ENCODE measurements at places on chromosomes 1 and 21.
A peak's percentile ranks its signal among the peaks of the same experiment; 100 is the strongest.

DNA sequence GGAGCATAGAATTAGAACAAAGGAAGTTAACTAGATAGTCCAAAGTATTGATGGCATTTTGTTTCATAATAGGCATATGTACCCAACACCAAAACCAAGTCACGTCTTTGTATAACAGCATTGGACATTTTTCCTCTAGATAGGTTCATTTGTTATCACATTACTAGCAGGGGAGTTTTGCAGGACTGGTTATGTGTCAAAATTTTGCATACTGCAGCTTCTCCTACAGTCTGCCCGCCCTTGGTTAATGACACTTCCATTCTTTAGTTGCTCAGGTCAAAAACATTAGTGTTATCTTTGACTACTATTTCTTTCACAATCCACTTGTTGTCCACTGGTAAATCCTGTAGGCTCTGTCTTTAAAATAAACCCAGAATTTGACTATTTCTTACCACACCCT, 8.9 kb downstream of the CAPZA1 start:
- no peak for DNase-seq

- peak; percentile 20 for DNase-seq
Observed at GRCh38 chr1:83641796-83642443, 357.0 kb downstream of the TTLL7 start.

DNA sequence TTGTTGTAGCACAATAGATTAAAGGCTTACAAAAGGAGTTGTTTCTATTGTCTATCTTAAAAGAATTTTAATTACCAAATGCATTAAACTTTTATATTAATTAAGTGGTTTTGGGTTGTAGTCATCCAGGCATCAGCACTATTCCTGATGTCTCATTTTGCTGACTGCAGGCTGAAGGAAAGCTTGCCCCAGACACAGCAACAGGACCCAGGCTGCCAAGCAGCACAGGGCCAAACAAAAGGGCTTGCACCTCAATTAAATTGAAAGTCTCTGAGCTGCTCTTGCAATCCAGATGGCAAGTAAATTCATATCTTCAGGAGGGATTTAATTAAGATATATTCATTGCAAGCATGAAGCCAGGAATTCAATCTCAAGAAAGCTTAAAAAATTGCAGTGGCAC, 80.7 kb upstream of the CHODL start:
- no peak for DNase-seq

DNA sequence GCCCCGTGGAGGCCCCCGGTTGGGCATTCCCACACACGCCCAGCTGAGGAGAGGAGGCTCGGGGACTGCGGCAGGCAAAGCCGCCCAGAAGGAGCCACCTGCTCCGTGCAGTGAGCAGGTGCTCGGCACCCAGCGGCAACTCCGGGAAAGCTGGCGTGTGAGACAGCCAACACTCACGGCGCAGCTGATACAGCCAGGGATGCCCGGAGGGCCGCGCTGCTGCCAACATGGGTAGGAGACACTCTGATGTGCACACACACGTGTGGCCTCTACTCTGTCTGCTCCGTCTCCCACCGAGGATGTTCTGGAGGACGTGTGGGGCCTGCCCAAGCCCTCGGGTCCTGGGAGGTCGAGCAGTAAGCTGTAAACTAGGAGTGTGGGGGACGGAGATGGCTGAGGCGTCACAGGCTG, 12.9 kb downstream of the MORN1 start:
- no peak for DNase-seq

DNA sequence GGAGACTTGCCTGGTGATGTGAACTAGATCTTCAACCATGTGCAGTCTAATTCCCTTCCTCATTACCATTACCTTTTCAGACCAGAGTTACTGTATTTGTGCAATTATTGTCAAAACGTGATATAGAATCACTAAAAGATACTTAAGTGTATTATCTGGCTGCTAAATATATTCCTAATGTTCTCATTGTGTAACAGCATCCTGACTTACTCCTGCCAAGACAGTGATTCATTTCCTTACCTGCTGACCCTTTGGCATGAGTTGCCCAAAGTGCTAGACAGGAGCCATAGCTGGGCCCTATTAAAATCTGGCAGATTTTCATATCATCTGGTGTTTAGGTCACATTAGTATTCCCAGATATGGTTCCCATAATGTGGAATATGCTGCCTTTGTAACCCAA, 598.3 kb upstream of the CAMK1G start:
- DNase-seq: no peak

DNA sequence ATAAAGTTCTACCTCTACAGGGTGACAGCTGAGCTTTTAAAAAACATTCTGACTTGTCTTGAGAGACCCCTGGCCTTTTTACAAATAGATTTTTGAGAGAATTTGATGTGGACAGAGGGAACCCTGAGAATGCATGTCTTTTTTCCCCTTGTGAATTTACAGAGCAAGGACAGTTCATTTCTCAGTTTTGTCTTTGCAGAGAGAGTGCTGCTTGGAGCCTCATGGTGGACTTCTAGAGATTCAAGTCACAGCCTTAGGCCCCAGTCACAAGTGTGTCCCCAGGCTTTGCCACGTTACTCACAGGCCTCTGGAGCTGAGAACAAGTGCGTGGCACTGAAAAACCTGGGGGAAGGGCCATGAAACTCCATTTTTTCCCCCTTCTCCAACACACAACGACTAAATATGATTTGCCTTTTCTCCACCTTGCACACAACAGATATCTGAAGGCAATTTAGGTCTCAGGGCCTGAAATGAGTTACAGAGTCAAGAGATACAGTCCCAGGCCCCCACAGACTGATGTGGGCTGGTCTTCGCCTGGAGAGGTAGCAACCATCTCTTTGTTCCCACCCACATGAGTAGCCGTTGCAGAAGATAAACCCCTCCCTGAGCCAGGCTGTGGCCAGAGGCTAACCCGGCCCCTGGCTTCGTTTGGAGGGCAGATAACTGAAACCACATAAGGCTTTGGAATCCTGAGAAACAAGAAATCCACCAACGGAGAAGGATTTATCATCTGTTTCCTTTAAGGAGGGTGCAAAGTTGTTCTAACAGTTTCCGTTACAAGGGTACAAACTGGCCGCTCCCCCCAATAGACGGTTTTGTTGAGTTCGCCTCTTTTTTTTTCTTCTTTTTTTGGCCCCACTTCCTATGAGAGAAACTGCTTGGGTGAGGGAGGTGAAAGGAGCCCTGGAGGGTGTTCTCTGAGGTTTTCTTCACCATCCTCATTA, 1.0 kb upstream of the PIGV start:
- DNase-seq: peak; percentile 58

GRCh38 chr1:59986516-59987310, 60.1 kb upstream of the CYP2J2 start:
- no peak for DNase-seq

- DNase-seq: no peak
Observed at GRCh38 chr21:42135386-42136052, 64.4 kb downstream of the UMODL1 start.

- DNase-seq: no peak
Observed at GRCh38 chr1:209428241-209428921, 155.1 kb upstream of the CAMK1G start.

- no peak for DNase-seq
Observed at GRCh38 chr1:212397171-212397570, 17.5 kb downstream of the PACC1 start.

GRCh38 chr1:167450843-167451242, 67.5 kb downstream of the CD247 start:
- DNase-seq: no peak

DNA sequence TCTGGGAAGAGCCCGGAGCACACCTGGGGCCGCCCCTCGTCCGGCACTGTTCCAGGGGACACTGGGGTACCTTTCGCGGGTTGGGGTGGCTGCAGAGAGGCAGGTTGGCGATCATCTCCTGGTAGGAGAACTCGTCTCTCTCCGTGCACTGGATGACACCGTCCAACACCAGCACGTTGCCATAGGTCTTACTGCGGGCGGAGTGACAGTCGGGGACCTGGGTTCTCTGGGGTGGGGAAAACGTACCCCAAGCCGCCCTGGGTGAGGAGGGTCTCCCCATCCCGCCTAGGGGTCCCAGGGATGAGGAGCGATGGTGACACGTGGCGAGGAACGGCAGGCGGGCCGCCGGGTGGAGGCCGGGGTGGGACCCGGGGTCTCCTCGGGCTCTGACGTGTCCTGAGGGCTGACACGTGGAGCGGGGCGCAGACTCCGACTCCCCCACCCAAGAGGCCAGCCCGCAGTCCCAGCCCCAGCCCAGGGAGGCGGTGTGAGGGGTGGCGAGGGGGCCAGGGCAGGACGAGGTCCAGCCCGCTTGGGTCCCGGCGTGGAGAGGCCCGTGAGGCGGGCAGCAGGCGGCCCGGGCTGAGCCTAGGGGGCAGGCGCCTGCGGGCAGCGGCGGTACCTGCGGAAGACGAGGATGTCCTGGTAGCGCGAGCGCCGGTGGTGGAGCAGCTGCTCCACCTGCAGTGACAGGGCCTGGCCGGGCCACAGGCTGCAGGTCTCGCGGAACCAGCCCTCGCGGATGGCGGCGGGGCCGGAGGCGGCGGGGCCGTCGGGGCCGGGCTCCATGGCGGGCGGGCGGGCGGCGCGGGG, 457 bp downstream of the SRM start:
- DNase-seq: no peak

GRCh38 chr1:27535386-27535785, 45.4 kb upstream of the WASF2 start:
- no peak for DNase-seq

DNA sequence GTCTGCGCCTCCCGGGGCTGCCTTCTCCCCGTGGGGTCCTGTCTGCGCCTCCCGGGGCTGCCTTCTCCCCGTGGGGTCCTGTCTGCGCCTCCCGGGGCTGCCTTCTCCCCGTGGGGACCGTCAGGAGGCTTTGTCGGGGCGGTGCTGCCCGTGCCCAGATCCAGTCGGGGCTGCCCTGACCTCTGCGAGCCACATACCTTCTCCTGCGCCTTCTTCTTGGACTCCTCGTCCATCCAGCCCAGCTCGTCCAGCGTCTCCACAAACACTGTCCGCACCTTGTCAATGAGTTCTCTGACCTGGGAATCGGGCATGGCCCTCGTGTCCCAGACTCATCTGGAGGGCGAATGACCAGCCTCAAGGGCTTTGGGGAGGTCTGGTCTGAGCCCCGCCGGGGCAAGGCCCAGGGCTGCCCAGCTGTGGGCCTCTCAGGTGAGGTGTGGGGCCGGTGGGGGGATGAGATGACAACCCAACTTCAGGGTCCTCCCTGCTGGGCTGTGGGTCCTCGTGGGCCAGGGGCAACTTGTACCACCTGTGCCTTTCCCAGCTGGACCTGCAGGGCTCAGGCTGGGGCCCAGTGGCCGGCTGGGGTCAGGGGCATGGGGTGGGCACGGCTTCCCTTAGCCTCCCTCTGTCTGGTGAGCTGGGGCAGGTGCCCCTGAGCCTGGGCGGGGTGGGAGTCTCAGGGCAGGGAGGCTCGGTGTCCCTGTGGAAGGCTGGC, 9.4 kb downstream of the PRXL2B start:
- DNase-seq: no peak

DNA sequence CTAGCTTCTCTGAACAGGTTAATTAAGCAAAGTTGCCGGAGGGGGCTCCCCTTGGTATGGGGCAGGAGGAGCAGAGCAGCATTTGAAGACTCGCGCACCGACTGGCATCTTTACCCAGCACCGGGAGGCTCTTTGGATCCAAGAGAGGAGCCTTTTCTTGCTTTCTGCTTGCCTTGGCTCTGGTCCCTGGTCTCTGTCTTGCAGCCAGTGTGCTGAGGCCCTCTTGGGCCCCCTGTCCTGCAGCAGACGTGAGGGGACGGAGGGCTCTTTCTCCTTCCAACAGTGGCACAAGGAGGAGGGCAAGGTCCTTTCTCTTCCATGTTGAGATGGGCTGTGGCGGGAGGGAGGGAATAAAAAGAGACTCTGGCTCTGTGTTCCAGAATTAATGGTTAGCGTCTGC, 45.6 kb downstream of the ZBTB18 start:
- DNase-seq: no peak

- peak; percentile 80 for DNase-seq
Observed at GRCh38 chr21:27329255-27329851, 362.5 kb upstream of the ADAMTS5 start.

GRCh38 chr1:9038881-9039760, 12.9 kb upstream of the SLC2A7 start:
- DNase-seq: no peak

- DNase-seq: no peak
Observed at GRCh38 chr1:228373681-228374571, 32.7 kb downstream of the TRIM11 start.

GRCh38 chr1:165862448-165862847, 35.0 kb downstream of the UCK2 start:
- no peak for DNase-seq

- DNase-seq: no peak
Observed at GRCh38 chr1:176987016-176987415, 177.5 kb downstream of the ASTN1 start.

GRCh38 chr1:63753591-63753990, 20.2 kb upstream of the ROR1 start:
- DNase-seq: no peak

DNA sequence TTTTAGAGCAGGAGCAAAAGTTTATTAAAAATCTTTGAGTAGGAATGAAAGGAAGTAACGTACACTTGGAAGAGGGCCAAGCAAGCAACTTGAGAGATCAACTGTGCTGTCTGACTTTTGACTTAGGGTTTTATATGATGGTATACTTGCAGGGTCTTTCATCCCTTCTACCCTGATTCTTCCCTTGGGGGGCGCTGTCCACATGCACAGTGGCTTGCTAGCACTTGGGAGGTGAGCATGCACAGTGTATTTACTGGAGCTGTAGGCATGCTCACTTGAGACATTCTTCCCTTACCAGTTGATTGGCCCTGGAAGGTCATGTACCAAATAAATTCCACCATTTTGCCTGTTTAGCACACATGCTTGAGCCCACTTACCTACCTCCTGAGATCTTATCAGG, 1001.3 kb upstream of the ADGRL2 start:
- no peak for DNase-seq

DNA sequence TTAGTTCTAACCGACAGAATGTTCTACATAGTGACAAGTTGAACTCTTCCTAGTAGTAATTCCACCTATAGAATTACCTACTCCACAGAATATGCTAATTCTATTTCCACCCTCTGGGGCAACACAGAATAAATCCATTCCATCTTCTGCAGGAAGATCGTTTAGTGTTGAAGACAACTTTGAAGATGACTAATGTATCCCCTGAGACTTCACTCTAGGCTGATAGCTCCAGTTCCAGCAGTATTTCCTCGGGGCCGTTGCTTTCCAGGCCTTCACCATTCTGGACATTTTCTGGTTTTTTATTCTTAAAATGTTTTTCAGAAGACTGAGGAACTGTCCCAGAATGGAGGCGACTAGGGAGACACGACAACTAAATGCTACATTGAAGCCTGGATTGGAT, 61.0 kb upstream of the CSF1 start:
- DNase-seq: no peak

Measured in renal pelvis (tissue), 12 donors.